Endodermal cell (in vitro differentiated cells): ENCODE measurements at places on chromosomes 4 and X. TPM values are rescaled to one million over a fixed set of nuclear protein-coding genes. Genes with fewer than 3 reads are reported as not detected.

DNA sequence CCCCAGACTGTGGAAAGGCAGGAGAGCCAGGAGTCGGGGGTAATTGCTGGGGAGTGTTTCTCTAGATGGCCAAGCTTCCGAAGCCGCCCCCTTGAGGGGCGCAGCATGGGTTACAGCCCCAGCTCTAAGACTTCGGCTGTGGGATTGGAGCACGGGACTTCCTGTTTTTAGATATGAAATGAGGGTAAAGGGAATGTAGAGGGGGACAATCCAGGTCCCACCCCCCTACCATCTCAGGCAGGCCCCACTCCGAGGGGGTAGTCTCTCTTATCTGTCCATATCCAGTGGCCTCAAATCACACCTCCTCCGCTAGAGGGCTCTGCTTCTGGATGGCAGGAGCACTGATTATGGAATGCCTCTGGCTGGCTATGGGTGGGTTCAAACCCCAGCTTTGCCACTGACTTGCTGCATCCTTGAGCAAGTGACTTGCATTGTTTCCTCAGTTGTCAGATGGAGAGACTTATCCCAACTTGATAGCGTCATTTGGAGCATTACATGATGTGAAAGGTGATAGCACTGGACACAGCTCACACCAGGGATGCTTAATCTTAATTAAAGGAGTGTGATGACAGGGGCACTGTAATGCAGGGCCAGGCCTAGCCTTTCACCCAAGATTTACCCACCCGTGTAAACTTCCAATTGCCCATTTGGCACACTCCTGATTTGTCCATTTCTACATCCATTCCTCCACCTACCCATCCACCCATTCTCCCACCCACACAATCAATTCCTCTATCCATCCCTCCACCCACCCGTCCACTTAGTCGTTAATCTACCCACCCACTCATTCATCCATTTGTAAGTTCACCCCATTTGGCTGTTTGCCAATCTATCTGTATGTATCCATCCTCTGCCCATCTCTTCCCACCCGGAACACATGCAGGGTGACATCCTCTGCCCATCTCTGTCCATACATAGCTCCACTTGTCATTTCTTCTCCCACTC is 848 bp upstream of the KCND1 start:
- peaks cover 7% of the 10 kb centered on the region for H3K36me3 ChIP-seq
- no peaks in the 10 kb centered on the region for H3K27me3 ChIP-seq
- H3K27ac ChIP-seq: no peak overlapping the region
- H3K4me1 ChIP-seq: no peaks in the 10 kb centered on the region
- H3K4me3 ChIP-seq: peak overlapping the region; percentile 40

The GJB1 gene
- total RNA-seq: 1.3 and 1.4 TPM in 2 replicates

- no peaks in the 10 kb centered on the region for H3K4me1 ChIP-seq
- H3K4me3 ChIP-seq: peak overlapping the region; percentile 85
- peaks cover 22% of the 10 kb centered on the region for H3K36me3 ChIP-seq
- DNase-seq: peak; percentile 93
These were observed 488 bp downstream of the SLC25A5 start for GRCh38 chrX:119468551-119469312.

The SHROOM2 gene
- 9.2 to 14.7 TPM (median 14.4 TPM) in 3 replicates for total RNA-seq

DNA sequence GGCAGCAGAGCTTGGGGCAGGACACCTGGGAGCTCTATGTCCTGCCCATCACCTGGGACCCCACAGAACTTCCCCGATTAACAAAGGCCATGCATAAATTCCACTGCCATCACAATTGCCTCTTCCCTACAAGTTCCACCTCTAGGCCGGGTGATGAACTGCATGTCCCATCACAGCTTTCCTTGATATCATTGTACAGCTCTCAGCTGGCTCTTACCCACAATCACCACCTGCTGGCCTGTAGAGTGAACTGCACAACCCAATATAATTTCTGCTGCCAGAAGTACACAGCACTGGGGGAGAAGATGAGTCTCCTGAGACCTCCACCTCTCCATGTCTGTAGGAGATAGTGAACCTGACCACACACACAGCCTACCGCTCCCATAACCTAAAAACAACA is 285.0 kb upstream of the AADAT start:
- H3K4me1 ChIP-seq: no peaks in the 10 kb centered on the region
- H3K4me3 ChIP-seq: no peak overlapping the region
- no peak overlapping the region for H3K27ac ChIP-seq
- DNase-seq: peak; percentile 81
- H3K36me3 ChIP-seq: no peaks in the 10 kb centered on the region

The SASH3 gene
- not detected in 3 replicates for total RNA-seq

DNA sequence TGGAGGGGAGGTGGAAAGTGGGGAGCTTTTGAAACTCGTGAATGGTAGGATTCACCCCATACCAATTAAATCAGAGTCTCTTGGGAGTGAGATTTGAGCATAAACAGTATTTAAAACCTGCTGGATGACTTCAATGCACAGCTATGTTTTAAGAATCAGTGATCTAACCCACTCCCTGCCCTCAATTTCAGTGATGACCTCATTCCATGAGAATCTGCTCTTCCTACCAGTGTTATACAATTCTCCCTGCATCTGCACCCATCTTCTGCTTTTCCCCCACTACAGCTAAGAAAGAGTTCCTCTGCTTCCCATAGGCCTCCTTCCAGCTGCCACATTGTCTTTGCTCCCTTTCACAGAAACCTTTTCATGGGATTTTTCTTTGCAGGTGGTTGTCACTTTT is 18.3 kb upstream of the H2AZ1 start:
- no peaks in the 10 kb centered on the region for H3K4me1 ChIP-seq
- H3K27ac ChIP-seq: no peak overlapping the region
- no peak overlapping the region for H3K4me3 ChIP-seq

- no peaks in the 10 kb centered on the region for H3K36me3 ChIP-seq
- no peaks in the 10 kb centered on the region for H3K27me3 ChIP-seq
- H3K27ac ChIP-seq: no peak overlapping the region
- H3K4me1 ChIP-seq: no peaks in the 10 kb centered on the region
- DNase-seq: no peak
These were observed 294.4 kb upstream of the FAT4 start for GRCh38 chr4:125020089-125021034.

The SRPX2 gene
- total RNA-seq: not detected in 3 replicates

- H3K4me3 ChIP-seq: no peak overlapping the region
- no peaks in the 10 kb centered on the region for H3K36me3 ChIP-seq
- DNase-seq: no peak
- no peaks in the 10 kb centered on the region for H3K27me3 ChIP-seq
- H3K27ac ChIP-seq: no peak overlapping the region
- H3K4me1 ChIP-seq: no peaks in the 10 kb centered on the region
These were observed 706.5 kb downstream of the FSTL5 start for GRCh38 chr4:161457311-161457710.

The ZNF711 gene
- 20.4 and 21.7 TPM in 2 replicates for total RNA-seq

- peak; percentile 80 for DNase-seq
- H3K27ac ChIP-seq: no peak overlapping the region
- H3K27me3 ChIP-seq: peaks cover 71% of the 10 kb centered on the region
- H3K4me1 ChIP-seq: no peaks in the 10 kb centered on the region
- no peak overlapping the region for H3K4me3 ChIP-seq
- no peaks in the 10 kb centered on the region for H3K36me3 ChIP-seq
These were observed 37.9 kb upstream of the NKAP start for GRCh38 chrX:119981286-119982070.

DNA sequence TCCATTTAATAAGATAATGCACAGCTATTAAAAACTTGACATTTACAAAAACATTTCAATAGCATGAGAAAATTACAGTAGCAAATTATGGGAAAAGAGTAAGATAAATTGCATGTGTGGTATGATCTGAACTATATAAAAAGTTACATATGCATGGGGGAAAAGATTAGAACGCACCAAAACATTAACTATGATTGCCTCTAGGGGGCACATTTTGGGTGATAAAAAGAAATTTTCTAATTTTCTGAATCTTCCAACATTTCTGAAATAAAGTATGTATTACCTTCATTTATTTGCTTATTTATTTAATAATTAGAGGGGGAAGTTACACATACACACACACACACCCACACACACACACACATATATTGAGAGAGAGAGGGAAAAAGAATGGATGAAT is 19.6 kb upstream of the KDM5C start:
- H3K36me3 ChIP-seq: no peaks in the 10 kb centered on the region
- no peaks in the 10 kb centered on the region for H3K27me3 ChIP-seq
- no peak for DNase-seq
- no peaks in the 10 kb centered on the region for H3K4me1 ChIP-seq
- H3K4me3 ChIP-seq: no peak overlapping the region
- H3K27ac ChIP-seq: no peak overlapping the region

DNA sequence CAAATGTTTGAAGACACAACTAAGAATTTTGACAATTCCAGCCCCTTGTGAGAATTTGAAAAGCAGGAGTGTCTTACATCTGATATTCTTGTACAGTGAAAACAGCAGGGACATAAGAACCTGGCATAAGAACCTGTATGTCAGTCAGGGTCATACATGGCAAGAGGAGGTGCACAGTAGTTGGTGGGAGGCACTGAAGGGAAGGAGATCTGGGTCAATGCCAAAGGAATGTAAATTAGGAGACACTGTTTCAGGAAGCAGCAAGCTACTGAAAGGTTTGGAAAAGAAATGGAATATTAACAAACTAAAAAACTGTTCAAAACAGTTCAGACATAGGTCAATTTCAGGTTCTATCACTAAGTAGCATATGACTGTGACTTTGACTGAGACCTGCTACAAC is 25.0 kb upstream of the SPP1 start:
- H3K4me3 ChIP-seq: no peak overlapping the region
- H3K4me1 ChIP-seq: no peaks in the 10 kb centered on the region
- no peak overlapping the region for H3K27ac ChIP-seq

- no peaks in the 10 kb centered on the region for H3K36me3 ChIP-seq
- no peak overlapping the region for H3K27ac ChIP-seq
- DNase-seq: no peak
- no peaks in the 10 kb centered on the region for H3K27me3 ChIP-seq
- H3K4me1 ChIP-seq: no peaks in the 10 kb centered on the region
These were observed 10.2 kb upstream of the CDKN2AIP start for GRCh38 chr4:183434264-183434663.

DNA sequence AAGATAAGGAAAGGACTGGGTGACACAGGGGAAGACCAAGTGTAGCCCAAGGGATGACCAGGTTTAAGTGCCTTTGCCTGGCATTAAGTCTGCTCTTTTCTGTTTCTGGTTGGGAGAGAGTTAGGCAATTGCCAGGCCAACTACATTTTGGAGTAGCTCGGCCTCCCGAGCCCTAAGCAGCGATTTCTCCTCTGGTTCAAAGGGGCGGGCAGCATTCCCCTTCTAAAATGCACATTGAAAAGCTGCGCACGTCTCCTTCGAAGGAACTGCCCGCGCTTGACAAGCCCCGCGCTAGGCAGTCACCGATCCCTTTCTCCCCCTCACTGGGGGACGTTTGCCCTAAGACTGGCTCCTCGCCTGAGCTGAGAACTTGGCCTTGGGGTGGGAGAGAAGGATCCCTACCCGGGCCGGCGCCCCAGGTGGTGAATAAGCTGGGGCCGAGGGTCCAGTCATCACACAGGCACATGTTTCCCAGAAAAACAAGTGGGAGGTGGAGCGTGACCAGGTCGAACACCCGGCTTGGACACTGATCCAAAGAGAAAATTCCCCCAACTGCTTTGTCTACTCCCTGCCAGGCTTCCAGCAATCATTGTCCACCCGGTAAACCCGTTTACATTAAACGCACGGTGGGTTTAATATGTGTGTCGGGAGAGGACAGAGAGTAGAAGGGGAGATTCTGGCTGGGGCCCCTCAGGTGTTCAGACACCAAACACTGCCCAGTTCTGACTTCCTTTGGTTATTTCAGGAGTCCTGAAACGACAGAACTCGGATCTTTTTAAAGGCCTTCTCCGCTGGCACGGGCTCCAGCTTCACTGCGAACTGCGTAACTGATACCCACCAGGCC is 4.0 kb downstream of the ARX start:
- H3K27me3 ChIP-seq: peaks cover 98% of the 10 kb centered on the region
- peak; percentile 71 for DNase-seq
- H3K27ac ChIP-seq: no peak overlapping the region
- H3K36me3 ChIP-seq: no peaks in the 10 kb centered on the region

- no peak overlapping the region for H3K4me3 ChIP-seq
- H3K4me1 ChIP-seq: no peaks in the 10 kb centered on the region
- H3K27ac ChIP-seq: no peak overlapping the region
- no peaks in the 10 kb centered on the region for H3K27me3 ChIP-seq
- DNase-seq: no peak
These were observed 214.3 kb upstream of the PPARGC1A start for GRCh38 chr4:24104158-24104565.

The DMP1 gene
- not detected in 3 replicates for total RNA-seq

The PPA2 gene
- 121 to 139 TPM (median 133 TPM) in 3 replicates for total RNA-seq

DNA sequence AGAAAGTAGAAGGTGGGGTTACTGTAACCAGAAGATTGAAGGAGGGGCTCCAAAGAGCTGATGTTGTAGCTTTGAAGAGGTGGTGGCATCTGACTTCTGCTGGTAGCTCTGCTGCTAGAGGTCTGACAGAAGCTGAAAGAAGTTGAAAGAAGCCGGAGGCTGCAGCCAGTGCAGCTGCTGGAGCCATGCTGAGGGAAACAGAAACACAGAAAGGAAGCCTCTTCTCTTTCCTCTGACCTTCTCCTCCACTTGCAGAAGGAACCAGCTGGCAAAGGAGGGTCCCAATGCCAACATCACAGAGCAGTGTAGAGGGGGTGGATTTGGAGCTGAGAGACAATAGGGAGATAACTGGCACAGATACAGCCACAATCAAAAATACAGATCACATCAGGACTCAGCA is 89.3 kb upstream of the HHIP start:
- DNase-seq: no peak
- H3K27ac ChIP-seq: no peak overlapping the region
- no peaks in the 10 kb centered on the region for H3K27me3 ChIP-seq
- no peaks in the 10 kb centered on the region for H3K4me1 ChIP-seq
- H3K4me3 ChIP-seq: no peak overlapping the region

DNA sequence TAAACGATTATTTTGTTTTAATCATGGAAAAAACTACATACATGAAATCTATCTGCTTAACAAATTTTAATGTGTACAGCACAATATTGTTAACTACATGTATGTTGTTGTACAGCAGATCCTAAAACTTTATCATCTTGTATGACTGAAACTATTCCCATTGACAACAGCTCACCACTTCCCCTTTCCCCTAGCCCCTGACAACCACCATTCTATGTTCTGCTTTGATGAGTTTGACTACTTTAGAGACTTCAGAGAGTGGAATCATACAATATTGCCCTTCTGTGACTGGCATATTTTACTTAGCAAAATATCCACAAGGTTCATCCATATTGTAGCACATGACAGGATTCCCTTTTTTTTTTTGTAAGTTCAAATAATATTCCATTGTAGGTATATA is 185.9 kb downstream of the CFAP299 start:
- H3K4me1 ChIP-seq: no peaks in the 10 kb centered on the region
- H3K27me3 ChIP-seq: no peaks in the 10 kb centered on the region
- H3K36me3 ChIP-seq: no peaks in the 10 kb centered on the region
- no peak for DNase-seq
- no peak overlapping the region for H3K4me3 ChIP-seq
- no peak overlapping the region for H3K27ac ChIP-seq
